Stimulated activated CD4-positive, alpha-beta T cell treated with anti-CD3 and anti-CD28 coated beads, Interleukin-4, amount 100 ng/mL, for 1 hour (primary cell): ENCODE measurements at places on chromosomes 6 and 20.

GRCh38 chr6:28794175-28795002, 129.4 kb downstream of the TRIM27 start:
- DNase-seq: no peak

DNA sequence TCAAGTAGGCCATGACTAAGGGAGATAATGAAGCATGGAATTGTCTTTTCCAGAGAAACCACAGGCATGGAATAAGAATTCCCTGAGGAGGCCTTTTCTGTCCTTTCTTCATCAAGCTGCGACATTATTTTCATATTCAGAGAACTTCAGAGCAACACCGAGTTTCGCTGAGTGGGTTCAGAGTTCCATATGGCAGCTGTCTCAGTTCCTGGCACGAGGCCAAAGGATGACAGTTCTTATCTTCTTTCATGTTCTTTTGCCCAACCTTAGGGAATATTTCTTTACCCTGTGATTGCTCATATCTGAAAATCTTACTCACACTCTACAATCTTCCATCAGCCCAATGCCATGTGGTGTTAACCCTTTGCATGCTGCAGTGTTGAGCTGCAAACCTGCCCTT, 135.3 kb upstream of the BMP2 start:
- DNase-seq: no peak

DNA sequence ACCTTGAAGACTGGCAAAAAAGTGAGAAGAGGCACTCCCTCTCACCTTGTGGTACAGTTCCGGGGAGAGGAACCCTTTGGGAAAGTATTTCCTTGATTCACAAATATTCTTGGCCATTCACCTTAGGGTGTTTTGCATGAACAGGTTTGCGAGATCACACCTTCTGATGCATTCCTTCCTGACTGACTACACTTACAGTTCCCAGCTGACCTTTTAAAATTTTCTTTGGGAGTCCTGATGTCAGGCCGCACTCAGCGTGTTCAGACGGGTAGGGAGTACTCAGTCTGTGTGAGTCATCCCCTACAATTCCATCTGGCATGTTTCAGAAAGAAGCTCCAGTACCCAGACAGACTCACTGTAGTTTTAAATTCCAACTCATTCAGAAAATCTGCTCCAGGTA, 1.7 kb downstream of the ADGRF4 start:
- no peak for DNase-seq

GRCh38 chr6:41451039-41451438, 95.1 kb upstream of the FOXP4 start:
- no peak for DNase-seq

DNA sequence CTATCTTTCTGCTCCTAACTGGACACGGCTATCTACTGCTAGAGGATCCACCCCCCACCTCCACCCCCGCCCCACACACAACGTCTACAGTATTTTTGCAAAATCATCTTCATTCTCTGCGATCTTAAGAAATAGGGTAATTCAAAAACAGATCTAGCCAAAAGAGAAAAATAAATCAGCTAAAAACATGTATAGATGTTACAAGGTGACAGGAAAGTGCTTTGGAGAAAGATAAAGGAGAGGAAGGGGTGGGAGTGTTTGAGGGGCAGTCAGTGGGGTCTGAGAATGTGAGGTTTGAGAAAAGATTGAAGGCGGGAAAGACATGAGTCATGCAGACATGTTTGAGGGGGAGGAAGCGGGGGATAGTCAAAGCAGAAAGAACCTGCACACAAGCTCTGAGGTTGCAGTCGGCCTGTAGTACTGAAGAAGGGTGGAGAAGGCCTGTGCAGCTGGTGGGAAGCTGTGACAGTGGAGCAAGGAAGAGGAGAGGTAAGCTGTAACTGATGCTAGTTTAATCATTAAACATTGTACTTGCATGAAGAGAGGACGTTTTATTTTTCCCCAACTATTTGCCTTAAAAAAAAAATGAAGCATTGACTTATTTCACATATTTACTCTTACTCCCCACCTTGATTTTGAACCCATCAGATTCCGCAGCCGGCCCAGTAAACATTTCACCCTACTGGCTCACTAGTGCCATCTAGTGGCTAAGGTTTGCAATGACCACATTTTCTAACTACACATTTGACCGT, 332.6 kb downstream of the ADGRB3 start:
- peak; percentile 33 for DNase-seq

GRCh38 chr20:38547288-38548085, 33.5 kb upstream of the ADIG start:
- DNase-seq: no peak

DNA sequence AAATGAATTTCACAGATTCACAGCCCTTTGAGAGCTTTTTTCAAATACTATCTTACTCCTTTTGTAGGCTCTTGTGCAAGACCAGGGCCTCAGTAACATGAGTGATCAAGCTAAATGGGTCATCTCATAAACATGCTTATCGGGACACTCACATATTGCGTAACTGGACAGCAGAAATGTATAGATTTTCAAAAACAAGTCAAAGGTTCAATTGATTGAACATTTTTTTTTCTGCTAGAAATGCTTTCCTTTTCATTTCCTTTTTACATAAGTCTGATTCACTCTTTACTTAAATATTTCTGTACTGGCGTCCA, 8.7 kb upstream of the SALL4 start:
- no peak for DNase-seq

- no peak for DNase-seq
Observed at GRCh38 chr6:165823609-165824326, 160.7 kb upstream of the PDE10A start.

- DNase-seq: no peak
Observed at GRCh38 chr20:42018979-42019378, 400.8 kb upstream of the CHD6 start.

DNA sequence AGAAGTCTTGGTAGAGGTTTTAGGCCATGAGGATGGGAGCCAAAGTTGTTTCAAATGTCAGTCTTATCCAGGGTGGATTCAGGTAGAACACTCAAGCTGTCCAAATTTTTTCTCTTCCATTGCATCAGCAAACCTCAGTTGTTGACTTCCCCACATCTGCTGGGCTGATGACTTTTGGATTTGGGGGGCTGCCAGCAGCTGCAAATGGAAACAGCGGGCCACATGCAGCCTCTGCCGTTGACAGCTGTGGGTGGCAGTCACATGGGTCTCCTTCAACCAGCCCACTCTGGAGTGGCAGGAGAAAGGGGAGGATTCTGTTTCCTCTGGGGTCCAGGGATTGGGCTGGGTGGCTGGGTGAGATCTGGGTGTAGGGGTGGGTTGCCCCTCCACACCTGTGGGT, 5.8 kb upstream of the MLN start:
- DNase-seq: no peak

DNA sequence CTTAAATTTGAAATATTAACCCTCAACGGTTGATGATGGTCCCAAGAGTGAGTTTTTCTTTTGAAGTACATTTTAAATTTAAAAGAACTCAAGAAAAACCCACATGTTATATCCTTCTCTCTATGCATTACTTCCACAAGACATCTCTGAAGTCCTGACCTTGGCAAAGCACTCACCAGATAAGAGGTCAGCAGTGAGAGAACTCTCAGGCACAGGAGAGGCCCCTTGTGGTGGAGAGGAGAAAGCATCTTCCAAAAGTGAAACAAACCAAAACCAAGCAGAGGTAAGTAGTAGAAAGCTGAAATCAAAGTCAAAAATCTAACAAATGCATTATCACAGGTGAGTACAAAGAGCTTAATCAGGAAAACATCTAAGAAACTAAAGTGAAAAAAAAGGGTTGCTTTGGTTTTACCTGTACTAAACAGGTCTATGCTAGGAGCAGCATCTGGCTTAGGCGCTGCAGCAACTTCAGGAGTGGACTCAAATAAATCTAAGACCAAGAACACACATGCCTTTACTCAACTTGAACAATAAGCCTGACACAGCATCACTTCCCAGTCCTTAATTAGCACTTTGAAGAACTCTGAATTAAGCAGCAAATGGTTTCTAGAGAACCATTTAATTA, 80.5 kb downstream of the PRSS35 start:
- DNase-seq: no peak

GRCh38 chr6:11944111-11944510, 68.0 kb upstream of the HIVEP1 start:
- DNase-seq: no peak

DNA sequence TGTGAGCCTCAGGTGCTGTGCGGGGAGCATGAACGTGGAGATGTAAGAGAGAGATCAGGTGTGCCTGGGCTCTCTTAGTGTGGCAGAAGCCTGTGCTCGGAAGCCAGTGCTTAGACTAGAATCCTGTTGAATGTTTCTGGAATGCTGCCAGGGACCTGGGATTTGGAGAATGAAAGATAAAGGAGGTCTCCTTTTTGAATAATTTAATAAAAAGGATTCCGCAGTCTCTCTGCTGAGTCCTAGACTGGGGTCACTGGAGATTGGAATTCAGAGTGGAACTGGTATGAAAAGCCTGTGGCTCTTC, 18.8 kb upstream of the EFCAB8 start:
- DNase-seq: no peak

DNA sequence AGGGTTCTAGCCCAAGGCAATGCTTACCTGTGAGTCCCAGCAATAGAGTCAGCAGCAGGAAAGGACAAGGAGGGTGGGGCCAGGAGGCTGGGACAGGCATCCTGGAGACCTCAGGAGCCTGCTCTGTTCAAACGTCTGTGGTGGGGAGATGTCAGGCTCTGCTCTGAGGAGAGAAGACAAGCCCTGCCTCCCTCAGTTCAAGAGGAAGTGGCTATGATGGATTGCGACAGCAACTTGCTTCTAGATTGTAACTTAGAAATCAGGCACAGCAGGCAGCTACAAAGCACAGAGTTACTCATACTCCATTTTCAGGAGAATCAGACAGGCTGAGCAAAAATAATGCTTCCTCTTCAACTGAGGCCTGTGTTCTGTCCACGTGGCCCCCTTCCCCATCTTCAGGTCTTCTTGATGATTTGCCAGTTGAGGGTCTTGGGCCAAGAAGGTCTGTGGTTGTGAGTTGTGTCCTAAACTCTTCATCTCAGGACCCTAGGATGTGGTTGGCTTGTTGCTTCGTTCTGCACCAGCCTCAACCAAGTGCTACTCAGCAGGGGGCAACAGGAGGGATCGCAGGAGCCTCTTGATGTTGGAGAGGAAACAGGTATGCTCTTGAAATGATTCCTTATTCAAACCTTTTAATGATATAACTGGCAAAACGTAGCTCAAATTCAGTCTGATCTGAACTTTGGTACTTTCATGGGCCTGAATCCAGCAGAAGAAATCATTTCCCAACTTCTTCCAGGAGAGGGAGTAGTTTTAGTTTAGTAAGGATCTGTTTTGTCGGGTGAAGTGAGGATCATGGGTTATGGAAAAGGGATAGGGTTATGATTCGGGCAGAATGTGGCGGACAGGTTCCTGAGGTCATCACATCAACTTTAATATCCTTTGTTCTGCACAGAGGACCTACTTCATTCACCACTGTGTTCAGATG, 31.0 kb downstream of the SIRPB1 start:
- no peak for DNase-seq

DNA sequence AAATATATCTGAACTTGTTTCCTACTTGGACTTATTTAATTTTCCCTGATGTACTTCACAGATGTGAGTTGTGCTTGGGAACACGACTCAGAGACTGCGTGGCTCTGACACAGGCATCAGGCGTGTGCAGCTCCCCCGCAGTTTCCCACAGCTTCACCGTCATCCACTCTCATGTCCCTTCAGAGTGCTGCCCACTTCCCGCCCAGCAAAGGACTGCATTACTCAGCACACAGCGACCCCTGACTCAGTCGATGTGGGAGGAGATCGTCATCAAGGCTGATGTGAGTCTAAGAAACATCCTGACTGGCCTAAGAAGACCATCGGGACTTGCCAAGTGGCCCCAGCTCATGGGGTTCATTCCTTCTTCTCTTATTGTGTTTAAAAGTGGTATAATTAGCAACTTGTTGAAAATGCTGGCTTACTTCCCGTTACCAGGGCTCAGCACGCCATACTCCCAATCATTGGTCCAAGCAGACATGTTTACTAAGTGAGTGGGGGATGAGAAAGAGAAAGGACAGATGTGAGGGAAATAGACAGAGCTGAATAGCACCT, 539.4 kb upstream of the JARID2 start:
- peak; percentile 69 for DNase-seq

DNA sequence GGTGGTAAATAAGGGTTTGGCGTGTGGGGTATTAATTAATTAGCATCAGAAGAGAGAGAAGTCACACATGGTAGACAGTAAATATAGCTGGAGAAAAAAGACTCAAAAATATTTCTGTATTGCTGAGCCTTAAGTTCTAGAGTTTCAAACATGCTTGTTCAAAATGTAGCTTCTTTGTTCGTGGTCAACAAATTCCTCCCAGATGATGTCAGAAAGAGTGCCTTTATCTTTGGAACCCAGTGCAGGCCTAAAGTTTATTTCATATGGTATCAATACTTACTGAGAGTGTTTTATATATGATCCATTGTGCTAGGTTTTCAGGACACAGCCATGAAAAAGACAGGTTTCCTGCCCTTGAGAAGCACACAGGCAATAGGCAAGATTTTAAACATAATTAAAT, 18.3 kb downstream of the MARCKS start:
- no peak for DNase-seq

- no peak for DNase-seq
Observed at GRCh38 chr6:24927985-24928745, 7.6 kb downstream of the RIPOR2 start.

GRCh38 chr20:9927224-9927623, 88.3 kb upstream of the PAK5 start:
- no peak for DNase-seq

- DNase-seq: no peak
Observed at GRCh38 chr6:164396071-164397047, 913.0 kb downstream of the C6orf118 start.

DNA sequence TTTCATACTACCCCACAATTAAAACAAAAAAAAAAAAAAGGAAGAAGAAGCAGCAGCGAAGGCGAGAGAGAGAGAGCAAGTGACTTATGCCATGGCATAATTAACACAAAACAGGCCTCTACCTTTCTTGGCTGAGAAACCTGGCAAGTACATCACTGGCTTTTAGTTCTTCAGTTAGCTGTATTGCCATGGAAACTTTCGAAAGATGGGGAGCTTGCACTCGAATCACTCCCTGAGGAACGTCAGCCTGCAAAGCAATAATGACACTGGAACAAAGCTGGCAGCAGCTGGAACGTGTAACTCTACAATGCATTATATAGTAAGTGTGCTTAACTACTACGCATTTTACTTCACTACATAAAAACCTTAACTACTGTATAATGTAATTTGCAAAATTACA, 126.1 kb downstream of the ARHGAP18 start:
- DNase-seq: no peak

DNA sequence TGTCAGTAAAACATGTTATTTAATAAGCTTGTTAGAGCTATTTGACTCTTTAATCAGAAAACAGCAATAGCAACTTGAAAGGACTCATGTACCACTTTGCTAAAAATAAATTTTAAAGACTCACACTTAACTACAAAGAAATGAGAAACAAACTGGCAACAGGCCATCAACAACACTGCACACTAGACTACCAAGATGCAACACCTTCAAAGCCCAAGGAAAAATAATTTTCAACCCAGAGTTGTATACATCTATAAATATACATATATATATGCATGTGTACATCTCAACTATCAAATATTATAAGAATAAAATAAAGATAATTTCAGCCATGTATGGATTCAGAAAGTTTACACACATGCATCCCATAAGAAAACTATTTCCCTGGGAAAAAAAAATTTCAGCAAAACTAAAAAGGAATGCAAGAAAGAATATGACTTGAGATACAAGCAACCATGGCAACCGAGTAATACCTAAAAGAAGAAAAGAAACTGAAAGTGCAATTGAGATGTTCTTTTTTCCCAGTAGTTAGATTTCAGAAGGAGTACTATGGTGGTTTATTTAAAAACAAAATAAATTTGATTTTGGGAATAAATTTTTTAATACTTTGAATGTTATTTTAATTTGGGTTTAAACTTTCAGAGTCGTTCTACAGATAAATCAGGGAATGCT, 303.8 kb downstream of the UBE3D start:
- no peak for DNase-seq

GRCh38 chr6:170087941-170088581, 202.8 kb downstream of the DLL1 start:
- peak; percentile 43 for DNase-seq
